ENCODE measurements at places on chromosomes 6 and 20.

- DNase-seq, result no peak
Observed at GRCh38 chr6:134436950-134437349, 119.0 kb upstream of the SGK1 start.

DNA sequence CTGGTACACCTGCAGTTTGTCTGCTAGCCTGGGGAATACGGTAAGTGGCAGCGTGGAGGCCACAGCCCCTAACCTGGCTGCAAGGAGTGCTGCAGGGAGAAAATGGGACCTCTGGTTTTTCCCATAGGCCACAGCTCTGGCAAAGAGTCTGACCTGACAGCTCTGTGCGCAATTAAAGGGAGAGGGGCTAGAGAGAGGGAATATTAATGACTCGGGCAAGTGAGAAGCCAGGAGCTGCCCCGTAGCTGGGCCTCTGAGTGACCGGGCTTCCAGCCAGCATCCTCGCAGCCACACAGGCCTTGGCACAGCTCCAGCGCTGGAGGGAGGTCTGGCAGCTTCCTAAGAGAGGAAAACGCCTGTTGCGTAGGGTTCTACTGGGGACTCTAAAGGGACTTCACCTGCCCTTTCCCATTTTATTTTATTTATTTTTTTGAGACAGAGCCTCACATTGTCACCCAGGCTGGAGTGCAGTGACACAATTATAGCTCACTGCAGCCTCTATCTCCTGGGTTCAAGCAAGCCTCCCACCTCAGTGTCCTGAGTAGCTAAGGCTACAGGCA, 18.2 kb upstream of the OCSTAMP start:
- DNase-seq, result peak; percentile 88

GRCh38 chr20:63083831-63084562, 77.2 kb upstream of the BHLHE23 start:
- DNase-seq, result peak; percentile 72

- DNase-seq, result peak; percentile 84
Observed at GRCh38 chr6:29723262-29723665, at the start of gene HLA-F. Gene HLA-F (plus strand): TSS chr6:29723434. CDS start chr6:29723464, 30 bp downstream.

GRCh38 chr20:35451295-35451694, 4.1 kb upstream of the CEP250 start:
- DNase-seq, result no peak

GRCh38 chr6:16329233-16329632, 90.8 kb downstream of the GMPR start:
- DNase-seq, result no peak

All from posterior cingulate gyrus (tissue), 11 donors.